ENCODE measurements at places on chromosomes 1 and 21. TPM values are rescaled to one million over a fixed set of nuclear protein-coding genes. Genes with fewer than 3 reads are reported as not detected.

DNA sequence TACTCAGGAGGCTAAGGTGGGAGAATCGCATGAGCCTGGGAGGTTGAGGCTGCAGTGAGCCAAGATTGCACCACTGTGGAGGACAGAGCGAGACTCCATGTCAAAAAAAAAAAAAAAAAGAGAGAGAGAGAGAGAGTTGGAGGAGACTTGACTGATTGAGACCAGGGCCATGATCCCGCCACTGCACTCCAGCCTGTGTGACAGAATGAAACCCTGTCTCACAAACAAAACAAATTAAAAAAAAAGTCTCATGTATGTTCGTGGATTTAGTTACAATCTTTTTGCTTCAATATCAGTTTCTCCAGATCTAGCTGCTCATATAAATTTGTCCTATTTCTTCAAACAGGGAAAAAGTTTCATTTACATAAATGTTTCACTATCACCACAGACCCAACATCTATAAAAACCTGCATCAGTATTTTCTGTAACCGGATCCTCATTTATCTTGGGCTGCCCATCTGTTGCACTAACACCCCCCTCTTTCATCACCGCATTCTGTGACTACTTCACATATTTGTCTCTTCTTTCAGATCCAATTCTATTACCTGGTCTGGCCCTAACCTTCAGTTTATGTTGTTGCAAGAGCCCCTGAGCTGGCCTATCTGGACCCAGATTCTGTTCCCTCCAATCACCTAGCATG, 127.0 kb downstream of the GREM2 start:
- DNase-seq, result no peak

DNA sequence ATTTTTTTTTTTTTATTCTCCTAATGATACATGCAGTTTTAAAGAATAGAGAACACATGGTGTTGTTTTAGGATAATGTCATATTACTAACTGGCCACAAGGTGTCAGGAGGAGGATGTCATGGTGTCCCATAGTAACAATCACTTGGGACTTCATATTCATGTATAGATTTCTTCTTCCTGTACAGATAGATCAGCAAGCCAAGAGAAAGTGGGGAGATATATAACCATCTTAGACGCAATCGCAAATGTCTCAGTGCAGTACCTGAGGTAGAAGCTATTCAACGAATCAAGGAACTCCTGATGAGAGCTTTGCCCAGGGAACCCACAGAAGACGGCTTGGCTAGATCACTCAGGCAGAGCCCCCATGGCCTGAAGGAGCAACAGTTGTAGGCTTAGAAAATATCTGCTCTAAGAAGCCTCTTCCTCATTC, 12.3 kb downstream of the OR2T11 start:
- DNase-seq, result peak; percentile 2

DNA sequence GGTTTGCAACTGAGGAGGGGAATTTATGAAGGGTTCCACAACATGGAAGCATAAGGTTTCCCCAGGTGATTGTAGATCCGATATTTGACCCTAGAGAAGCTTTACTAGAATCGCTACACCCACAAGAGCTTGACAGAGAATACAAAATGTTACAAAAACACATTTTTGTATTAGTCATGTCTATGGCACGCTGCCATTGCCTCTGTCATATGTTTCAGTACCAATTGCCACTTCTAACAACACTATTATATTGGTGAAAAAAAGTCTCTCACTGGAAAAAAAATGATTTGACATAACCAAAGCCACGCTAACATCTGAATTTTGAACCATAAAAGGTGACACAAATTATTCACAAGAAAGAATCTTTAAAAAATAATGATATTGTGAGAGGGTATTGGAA, 214.5 kb downstream of the KCNT2 start:
- no peak for DNase-seq

GRCh38 chr1:193539731-193540459, 353.5 kb upstream of the B3GALT2 start:
- DNase-seq, result no peak

- DNase-seq, result no peak
These were observed 29.7 kb downstream of the SSBP3 start for GRCh38 chr1:54376430-54377039.

GRCh38 chr1:25624156-25624555, 7.6 kb downstream of the MAN1C1 start:
- no peak for DNase-seq

The NPR1 gene
- 13.8 TPM for polyA plus RNA-seq

The MEX3A gene
- 19.7 TPM for polyA plus RNA-seq

Data from muscle of arm (tissue), 14 donors.